ENCODE measurements at places on chromosomes 2 and 18.
A peak's percentile ranks its signal among the peaks of the same experiment; 100 is the strongest.

- DNase-seq: no peak
Observed at GRCh38 chr2:59935005-59935404, 618.4 kb downstream of the BCL11A start.

DNA sequence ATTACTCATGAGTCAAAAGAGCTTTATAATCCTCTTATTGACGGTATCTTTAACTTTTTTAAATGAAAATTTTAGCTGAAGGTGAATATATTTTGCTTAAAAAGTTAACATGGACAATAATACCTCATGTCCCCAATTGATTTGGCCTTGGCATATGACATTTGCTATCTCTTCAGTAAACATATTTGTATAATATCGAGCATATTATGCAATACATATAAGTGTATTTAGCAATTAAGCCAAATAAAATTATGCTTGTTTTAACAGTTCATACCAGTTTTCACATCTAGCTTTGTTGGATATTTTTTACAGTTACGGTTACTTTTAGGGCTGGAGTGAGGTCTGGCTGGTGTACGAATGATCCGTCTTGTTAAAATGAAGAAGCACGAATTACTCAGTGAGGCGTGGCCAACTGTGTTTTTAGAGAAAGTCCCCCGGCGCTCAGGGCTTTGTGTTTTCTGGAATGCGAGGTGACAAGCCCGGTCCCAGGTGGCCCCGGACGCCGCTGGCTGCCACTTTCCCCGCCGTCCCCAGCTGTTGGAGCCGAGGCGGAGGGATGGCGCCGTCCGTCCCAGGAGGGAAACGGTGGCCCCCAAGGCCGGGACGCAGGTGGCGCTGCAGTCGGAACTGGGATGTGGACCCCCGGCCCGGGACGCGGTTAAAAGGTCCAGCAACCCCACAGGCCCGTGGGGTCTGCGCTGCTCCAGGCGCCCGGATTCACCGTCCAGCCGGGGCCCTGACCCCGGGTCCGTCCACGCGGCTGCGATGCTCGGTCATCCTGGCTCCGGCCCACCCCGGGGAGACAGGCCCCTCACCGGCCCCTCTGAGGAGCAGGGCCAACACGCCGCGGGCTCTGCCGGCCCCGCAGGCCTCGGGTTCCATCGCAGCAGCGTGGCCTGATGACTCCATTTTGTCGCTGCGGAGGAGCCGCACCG lies 41.3 kb downstream of the TMEM18 start:
- DNase-seq: no peak

- peak; percentile 95 for DNase-seq
Observed at GRCh38 chr2:217279556-217279955, 419.7 kb upstream of the TNP1 start.

- DNase-seq: no peak
Observed at GRCh38 chr18:11437046-11437445, 172.3 kb upstream of the SLC35G4 start.

- peak; percentile 46 for DNase-seq
Observed at GRCh38 chr2:33033606-33034081, 86.9 kb downstream of the LTBP1 start.

- peak; percentile 20 for DNase-seq
Observed at GRCh38 chr2:850429-850828, 100.2 kb upstream of the SNTG2 start.

- DNase-seq: no peak
Observed at GRCh38 chr18:6750411-6750810, 20.9 kb downstream of the ARHGAP28 start.

- no peak for DNase-seq
Observed at GRCh38 chr2:200179151-200179550, 127.3 kb upstream of the SPATS2L start.

GRCh38 chr18:36297417-36298125 lies at the start of gene FHOD3:
FHOD3 (plus strand) TSS chr18:36297713; CDS start chr18:36297836, 123 bp downstream.
- peak; percentile 77 for DNase-seq

- DNase-seq: peak; percentile 89
Observed at GRCh38 chr2:230774348-230774951, 61.8 kb downstream of the CAB39 start.

DNA sequence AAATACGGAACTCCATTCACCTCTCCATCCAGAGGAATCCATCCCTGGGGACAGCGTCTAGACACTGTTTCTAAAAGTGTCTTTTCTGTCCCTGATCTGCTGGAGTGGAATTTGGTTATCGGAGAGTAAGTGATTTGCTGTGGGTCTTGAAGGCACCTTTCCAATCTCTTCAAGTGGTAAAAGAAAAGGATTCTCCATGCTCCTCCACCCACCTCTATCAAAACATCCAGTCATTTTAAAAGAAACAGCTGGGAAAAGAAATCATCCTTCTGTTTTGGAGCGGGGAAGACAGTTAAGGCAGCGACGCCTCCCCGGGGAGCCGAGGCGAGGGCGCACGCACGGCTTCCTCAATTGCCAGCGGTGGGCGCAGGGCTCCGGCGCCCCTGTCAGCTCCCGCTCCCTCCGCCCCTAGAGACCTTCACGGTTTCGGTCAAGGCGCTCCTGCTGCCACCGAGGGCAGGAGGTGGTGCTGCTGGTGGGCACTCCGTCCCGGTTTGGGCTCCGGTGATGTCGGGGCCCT lies 547 bp downstream of the SLC35F5 start:
- DNase-seq: peak; percentile 37

DNA sequence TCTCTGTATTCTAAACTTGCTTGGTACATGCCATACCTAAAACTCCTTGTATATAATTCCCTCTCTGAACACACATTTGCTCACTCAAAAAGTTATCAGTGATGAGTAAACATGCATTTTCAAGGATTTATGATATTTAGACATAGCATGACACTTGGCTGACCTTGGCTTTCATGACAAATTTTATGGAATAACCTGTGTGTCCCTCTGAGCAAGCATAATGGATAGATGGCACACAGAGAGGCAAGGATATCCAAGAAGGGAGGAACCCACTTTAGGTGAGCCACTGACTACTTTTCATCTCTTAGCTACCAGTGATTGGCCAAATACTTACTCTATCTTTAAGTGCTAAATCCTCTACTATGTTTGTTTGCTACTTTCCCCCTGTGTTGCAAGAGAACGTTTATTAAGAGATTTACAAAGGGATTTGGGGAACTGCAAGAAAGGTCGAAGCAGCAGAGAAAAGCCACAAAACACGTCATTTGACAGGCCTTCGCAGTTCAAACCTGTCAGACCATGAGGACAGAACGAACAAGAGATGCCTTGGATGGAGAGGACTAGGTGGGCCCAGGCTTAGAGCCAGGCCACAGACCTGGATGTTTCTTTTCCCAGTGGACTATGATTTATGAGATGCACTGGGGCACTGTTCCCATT lies 379.9 kb downstream of the NBAS start:
- no peak for DNase-seq

DNA sequence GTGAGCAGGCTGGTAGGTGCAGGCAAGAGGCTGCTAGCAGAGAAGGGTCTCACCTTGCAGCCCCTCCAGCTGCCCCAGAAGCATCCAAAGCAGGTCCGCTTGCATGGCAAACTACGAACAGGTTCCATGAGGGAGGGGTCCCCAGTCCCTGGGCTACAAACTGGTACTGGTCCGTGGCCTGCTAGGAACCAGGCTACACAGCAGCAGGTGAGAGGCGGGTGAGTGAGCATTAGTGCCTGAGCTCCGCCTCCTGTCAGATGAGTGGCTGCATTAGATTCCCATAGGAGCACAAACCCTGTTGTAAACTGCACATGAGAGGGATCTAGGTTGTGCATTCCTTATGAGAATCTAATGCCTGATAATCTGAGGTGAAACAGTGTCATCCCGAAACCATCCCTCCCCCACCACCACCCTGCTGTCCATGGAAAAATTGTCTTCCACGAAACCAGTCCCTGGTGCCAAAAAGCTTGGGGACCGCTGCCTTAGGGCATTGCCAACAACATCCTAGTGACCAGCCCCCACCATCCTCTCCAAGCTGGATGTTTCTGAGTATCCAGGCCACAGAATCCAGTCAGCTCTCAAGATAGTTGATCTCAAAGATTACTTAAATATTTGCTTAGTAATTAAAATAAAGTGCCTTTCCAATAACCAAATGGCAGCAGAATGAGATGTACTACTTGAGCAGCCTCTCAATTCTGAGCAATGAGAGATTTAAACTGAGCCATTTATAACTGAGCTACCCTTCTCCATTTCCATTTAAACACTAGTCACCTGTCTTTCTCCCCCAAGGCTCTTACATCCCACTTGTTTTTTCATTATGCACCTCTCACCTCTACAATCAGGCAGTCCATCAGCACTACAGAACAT lies 32.4 kb downstream of the LRP2 start:
- DNase-seq: no peak

DNA sequence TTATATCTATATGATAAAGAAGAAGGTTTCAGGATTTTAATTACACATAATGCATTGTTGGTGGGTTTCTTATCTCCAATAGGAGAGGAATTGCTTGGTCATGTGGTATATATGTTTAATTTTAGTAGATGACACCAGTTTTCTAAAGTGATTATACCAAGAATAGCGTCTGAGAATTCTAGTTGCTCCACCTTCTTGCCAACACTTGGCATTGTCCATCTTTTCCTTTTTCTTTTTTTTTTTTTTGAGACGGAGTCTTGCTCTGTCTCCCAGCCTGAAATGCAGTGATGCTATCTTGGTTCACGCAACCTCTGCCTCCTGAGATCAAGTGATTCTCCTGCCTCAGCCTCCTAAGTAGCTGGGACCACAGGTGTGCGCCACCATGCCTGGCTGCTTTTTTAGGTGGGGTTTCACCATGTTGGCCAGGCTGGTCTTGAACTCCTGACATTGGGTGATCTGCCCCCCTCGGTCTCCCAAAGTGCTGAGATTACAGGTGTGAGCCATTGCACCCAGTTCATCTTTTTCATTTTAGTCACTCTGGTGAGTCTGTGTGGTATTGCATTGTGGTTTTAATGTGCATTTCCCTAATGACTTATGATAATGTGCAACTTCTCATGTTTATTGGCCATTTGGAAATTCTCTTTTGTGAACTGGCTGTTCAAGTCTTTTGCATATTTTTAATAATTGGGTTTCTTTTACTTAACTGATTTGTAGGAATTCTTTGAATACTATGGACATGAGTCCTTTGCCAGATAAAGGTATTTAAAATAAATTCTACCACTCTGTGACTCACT lies 37.3 kb upstream of the ZNF512 start:
- DNase-seq: peak; percentile 57

GRCh38 chr2:13334545-13334944 lies 617.8 kb downstream of the TRIB2 start:
- no peak for DNase-seq

GRCh38 chr2:131040661-131041401 lies 52.4 kb downstream of the FAM168B start:
- DNase-seq: no peak

DNA sequence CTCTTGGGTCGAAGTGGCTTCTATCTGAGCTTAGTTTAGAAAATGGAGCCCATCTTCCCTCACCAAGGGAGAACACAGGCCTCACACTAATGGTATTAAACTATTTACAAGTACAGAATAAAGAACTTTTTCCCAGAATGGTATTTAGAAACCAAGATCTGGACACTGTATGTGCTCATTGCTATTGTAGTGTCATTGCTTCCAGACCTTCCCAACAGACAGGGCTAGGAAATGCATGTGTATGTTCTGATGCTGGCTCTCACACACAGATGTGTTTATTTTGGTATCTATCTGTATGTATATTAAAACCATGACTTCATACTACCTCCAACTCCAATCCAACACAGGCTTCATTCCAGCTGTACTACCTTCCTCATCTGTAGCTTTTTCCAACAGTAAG lies 8.0 kb downstream of the COX5B start:
- no peak for DNase-seq

- peak; percentile 23 for DNase-seq
Observed at GRCh38 chr2:10297191-10297830, 5.4 kb upstream of the HPCAL1 start.

DNA sequence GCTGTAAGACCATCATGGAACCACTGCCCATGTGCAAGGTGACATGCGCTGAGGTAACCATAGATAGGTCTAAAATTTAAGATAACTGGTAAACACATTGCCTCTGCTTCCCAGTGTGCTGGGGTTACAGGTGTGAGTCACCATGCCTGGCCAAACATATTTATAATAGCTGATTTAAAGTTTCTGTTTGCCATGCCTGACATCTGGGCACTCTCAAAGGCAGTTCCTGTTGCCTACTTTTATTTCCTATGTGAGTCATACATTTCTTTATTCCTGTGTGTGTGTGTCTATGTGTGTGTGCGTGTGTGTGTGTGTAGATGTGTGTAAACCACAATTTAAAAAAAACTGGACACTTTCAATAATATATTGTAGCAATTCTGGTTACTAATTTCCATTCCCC lies 415.2 kb upstream of the NETO1 start:
- peak; percentile 39 for DNase-seq

DNA sequence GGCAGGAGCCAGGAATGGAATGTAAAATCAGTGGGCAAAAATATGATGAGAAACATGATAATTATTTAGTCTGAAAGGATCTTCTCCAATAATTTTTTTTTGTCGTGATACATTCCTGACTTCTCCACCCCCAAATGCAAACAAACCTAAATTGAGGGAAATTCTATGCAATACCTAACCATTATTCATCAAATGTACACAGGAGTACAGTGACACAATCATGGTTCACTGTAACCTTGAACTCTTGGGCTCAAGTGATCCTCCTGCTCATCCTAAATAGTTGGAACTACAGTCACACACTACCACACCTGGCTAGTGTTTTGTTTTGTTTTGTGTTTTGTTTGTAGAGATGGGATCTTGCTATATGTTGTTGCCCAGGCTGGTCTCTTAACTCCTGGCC lies 46.5 kb downstream of the RAB10 start:
- DNase-seq: no peak

DNA sequence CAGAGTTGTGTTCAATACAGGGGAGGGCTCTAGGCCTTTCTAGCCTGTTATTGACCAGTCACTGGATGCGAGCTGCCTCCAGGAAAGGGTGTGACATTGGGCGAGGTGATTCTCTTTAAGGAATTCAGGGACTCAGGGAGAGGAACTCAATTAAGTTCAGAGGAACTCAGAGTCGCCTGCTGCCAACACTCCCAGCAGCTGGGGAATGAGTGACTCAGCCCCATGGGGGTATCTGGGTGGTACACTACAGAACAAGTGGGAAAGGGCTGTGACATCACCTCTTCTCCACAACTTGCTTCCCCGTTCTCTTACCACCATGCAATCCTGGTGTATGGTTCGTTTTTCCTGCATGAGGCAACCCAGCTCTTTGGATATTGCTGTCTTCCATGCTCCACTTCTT lies 50.4 kb upstream of the CYRIA start:
- DNase-seq: no peak
